ENCODE measurements at places on chromosomes 3 and 15. TPM values are rescaled to one million over a fixed set of nuclear protein-coding genes. Genes with fewer than 3 reads are reported as not detected.

DNA sequence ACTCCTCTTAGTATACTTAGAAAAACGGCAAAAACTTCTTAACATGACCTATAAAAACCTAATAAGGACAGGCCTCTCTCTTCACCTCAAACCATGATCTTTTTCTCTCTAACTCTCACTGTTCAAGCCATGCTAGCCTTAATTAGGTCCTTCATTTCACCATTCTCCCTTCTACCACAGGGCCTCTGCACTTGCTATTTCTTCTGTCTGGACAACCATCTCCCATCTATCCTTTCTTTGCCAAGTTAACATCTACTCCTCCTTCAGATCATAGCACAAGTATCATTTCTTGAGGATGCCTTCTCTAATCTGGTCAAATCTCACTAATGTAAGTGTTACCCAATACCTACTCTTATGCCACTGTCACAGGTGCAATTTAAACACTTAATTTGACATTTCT lies 39.1 kb downstream of the TMCC1 start:
- no peak for DNase-seq

- peak; percentile 66 for DNase-seq
These were observed 203.3 kb downstream of the RORA start for GRCh38 chr15:61025781-61026180.

DNA sequence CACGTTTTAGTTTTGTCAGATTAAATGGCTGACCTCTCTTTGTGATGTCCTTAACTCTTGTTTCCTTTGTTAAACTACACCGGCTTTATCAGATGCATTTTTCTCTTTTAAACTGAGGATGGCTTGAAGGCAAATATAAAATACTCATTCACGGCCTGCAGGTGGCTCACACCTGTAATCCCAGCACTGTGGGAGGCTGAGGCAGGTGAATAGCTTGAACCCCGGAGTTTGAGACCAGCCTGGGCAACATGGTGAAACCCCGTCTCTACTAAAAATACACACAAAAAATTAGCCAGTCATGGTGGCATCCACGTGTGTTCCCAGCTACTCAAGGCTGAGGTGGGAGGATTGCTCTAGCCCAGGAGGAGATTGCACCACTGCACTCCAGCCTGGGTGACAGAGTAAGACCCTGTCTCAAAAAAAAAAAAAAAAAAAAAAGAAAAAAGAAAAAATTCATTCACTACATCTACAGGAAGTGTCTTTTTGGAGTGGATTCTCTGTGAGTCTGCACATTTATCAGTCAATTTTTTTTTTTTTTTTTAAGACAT lies 34.7 kb upstream of the SACM1L start:
- no peak for DNase-seq

DNA sequence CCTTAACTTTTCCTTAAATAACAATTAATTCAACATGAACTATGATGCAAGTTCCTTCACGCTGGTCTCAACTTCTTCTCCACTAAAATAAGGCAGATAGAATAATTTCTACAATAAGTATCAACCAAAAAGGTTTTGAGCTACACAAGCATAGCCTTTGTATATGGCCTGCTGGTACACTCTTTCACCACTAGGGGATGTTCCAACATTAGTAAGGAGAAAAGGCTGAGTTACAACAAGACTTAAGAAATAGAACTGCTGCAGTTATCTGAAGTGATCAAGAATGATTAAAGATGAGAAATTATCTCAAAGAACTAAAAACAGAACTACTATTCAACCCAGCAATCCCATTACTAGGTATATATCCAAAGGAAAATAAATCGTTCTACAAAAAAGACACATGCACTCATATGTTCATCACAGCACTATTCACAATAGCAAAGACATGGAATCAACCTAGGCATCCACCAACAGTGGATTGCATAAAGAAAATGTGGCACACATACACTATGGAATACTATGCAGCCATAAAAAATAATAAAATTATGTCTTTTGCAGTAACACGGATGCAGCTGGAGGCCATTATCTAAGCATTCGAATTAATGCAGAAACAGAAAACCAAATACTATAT lies 14.4 kb downstream of the ATP13A3 start:
- DNase-seq, result peak; percentile 46

- DNase-seq, result no peak
These were observed 355.0 kb upstream of the CFAP20DC start for GRCh38 chr3:59404851-59405250.

- no peak for DNase-seq
These were observed at the start of gene SLC51A for GRCh38 chr3:196216089-196216564. Gene SLC51A, plus strand, starts transcription at chr3:196216534. Its CDS starts 179 bp downstream, at chr3:196216713.

DNA sequence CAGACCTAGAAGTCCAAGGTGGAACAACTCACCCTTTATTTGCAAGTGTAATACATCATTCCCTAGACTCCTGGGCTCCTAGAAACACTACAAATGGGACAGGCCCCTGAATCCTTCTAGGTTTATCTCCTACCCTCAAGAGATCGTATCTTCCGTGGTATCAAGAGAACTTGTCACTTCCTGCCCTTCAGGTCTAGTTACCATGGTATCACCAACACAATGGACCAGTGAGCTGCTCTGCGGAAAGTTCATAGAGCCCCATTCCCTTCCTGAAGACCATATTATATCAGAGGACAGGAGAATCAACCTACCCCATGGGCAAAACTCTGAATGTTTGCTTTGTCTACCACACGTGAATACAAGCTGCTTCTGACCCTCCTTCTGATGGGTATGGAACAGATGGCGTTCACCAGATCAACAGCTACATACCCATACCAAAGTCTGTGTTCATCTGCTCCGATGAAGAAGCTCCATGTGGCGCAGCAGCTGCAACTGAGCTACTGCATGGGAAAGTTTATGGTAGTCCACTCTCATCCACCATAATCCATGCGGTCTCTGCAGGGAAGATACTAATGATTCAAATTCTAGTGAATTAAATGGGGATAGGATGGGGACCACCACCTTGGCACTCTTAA lies 84.6 kb upstream of the KLF13 start:
- DNase-seq, result no peak

GRCh38 chr3:139281522-139282196 lies 62.2 kb upstream of the MRPS22 start:
- DNase-seq, result no peak

- no peak for DNase-seq
These were observed 122.3 kb upstream of the GPR149 start for GRCh38 chr3:154552338-154552737.

GRCh38 chr3:7953449-7954014 lies 548.1 kb upstream of the LMCD1 start:
- no peak for DNase-seq

DNA sequence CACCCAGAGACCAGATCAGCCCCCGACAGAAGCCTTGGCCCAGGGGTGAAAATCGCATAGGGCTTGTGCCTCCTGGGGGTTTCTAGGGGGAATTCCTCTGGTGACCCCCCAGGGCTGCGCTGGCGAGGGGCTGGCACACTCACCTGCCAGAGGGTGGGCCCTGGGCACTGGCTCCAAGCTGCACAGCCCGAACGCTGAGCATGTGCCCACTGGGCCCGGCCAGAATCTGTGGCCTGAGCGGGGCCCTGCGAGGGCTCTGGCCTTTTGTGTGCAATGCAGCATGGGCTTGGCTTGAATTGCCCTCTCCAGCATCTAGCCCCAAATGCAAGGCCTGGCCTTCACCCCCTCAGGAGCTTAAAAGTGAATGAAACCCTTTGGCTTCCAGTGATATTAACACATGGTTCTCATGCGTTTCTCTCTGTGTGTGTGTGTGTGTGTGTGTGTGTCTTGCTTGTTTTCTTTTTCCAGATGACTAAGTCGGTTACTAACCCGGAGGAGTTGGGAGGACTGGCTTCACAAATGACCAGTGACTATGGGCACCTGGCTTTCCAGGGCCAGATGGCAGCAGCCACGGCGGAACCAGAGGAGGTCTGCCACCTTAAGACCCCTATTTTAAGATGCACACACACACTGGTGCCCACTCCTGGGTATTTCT lies 259.1 kb upstream of the TPM1 start:
- DNase-seq, result no peak

DNA sequence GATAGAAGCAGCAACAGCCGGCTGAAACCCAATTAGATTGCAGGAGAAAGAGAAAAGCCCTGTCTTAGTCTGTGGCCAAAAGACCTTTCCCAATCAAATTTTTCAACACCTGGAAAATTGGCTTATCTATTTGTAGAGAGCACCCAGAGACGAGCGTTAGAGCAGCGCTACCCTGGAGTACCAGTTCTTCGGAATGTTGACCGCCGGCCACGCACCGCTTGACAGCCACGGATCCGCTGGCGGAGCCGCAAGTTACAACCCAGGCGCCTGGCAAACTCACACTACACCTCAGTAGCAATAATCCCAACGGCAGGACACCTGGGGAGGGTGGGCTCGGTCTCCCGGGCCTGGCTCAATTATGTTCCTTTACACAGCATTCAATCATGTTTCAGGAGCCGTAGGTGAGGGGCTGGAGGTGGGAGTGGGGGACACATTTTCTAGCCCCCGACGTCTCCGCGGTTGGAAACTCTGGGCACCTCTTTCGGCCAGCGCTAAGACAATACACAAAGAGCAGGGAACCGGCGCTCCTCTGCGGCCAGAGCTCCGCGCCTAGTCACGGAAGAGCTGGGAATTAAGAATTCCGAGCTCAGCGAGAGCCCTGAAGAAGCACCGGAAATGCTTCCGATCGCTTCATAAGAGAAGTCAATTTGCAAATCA lies 1.2 kb downstream of the MB21D2 start:
- DNase-seq, result no peak

GRCh38 chr3:143757691-143758090 lies 90.6 kb downstream of the SLC9A9 start:
- DNase-seq, result no peak

DNA sequence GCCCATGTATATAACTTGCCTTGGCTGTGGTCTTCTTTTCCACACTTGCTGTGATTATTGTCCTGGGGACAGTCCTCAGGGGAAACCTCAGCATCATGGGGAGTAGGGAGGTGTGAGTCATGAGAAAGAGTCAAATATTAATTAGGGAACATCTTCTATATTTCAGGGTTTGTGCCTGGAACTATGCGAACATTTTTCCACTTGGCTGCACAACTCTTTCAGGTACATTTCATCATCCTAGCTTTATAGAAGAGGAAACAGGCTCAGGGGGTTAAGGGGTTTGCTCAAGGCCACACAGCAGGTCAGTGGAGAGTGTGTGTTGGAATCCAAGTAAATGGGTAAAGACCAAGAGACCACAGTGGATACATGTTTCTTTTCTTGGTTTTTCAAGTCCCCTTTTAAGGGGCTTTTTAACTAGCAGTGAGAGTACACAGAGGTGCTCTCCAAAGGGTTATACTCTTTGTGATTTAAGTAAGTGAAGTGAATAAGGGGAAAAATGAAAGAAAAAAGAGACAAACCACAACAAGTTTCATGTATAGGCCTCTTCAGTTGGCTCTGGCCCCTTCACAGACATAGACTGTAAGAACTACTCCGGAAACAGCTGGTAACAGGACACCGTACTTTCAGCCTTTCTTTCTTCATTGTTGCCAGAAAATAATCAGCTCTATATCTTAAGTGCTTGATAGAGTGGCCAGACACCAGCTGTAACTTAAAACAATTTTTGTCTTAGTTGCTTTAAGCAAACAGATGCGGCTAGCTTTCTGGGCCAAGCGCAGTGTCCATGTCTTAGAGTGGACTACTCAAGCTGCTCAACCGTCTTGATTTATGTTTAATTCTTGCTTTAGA lies 64.6 kb downstream of the EEFSEC start:
- no peak for DNase-seq

GREM1 gene
- 3.3 TPM for polyA plus RNA-seq

GRK7 gene
- not detected for polyA plus RNA-seq
